CD4-positive, alpha-beta T cell (primary cell): ENCODE measurements at places on chromosomes 1 and 21.
A peak's percentile ranks its signal among the peaks of the same experiment; 100 is the strongest.

DNA sequence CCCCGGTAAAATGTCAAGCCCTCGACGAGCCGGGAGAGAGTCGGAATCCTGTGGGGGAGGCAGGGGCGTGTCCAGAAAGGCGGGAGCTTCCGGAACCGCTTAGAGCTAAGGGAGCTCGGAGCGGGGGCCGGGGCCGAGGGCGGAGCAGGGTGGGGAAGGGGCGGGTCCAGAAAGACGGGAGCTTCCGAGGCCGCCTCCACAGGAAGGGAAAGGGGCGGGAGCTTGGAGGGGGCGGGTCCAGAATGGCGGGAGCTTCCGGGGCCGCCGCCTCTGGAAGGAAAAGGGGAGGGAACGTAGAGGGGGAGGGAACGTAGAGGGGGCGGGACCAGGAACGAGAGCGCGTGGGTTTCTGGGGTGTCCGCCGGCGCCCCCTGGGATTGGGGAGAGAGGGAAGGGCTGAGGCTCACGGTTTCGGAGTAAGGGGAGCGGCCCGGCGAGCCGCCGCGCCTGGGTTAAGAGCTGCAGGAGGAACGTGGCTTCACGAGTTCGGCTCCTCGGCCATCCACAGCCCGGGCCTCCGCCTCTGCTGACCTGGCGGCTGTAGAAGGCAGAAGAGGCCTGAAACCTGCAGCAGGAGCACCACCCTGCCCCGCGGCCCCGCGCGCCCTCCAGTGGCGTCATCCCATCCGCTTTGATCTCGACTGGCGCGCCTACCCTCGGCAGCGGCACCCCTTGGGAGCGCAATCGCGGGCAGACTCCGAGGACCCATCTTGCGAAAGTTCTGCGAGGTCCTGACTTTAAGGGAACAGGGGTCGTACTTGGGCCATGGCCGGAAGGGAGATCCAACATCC lies 23.0 kb upstream of the HPDL start:
- DNase-seq = peak; percentile 98

DNA sequence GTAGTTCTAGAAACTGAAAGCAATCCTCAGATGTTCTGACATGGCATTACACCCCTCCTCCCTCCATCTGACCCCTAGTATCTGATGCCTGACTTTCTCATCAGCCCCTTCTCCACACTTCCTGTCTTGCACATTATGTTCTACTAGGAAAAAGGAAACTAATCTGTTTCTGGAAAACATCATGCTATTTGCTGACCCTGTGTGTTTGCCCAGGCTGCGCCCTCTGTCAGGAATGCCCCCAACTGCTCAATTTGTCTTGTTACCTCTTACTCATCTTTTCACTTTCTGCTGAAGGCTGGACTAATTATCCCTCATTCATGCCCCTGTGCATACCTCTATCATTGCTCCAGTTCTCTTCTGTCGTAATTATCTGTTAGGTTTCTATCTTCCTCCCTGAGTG lies 37.5 kb upstream of the DAB1 start:
- no peak for DNase-seq

- no peak for DNase-seq
These were observed 20.4 kb downstream of the GREM2 start for GRCh38 chr1:240591564-240591963.

DNA sequence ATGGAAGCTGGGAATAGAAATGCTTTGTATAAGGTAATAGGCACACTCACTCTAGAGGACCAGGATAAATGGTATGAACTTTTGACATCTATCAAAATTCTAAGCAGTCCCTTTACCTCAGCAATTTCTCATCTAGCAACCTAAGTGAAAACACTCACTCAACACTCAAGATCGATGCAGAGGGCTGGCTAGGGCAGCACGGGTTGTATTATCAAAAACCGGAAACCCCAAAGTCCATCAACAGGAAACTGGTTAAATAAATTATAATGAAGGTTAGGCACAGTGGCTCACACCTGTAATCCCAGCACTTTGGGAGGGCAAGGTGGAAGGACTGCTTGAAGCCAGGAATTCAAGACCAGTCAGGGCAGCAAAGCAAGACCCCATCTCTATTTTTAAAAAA lies 9.4 kb downstream of the USP48 start:
- no peak for DNase-seq

DNA sequence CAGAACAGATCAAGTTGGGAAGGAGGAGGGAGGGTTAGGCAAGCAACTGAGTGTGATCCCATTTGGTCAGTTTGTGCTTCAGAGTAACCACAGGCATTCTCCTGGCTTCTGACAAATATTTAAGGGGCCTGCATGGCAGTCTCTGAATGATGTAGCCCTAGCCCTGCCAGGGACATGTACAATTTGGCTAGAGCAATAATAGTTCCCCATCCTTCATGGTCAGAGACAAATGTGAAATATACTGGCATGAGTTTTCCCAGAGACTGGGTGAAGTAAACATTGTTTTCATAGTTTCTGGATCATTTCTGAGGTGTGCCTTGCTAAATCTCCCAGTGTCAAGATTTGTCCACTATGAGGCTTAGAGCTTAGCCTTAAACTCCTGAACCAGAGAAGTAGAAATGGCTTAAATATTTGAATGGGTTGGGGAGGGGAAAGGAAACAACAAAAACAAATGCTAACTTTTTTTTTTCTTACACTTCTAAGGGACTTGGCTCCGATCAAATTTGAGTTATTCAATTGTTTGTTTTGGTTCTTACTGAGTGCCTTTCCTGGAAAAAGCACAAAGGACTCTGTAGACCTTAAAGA lies 42.0 kb upstream of the UBE2U start:
- DNase-seq = no peak

GRCh38 chr1:234611225-234611846 lies 1.4 kb upstream of the IRF2BP2 start:
- peak; percentile 91 for DNase-seq

GRCh38 chr1:241323514-241324195 lies 33.4 kb downstream of the RGS7 start:
- DNase-seq = no peak

DNA sequence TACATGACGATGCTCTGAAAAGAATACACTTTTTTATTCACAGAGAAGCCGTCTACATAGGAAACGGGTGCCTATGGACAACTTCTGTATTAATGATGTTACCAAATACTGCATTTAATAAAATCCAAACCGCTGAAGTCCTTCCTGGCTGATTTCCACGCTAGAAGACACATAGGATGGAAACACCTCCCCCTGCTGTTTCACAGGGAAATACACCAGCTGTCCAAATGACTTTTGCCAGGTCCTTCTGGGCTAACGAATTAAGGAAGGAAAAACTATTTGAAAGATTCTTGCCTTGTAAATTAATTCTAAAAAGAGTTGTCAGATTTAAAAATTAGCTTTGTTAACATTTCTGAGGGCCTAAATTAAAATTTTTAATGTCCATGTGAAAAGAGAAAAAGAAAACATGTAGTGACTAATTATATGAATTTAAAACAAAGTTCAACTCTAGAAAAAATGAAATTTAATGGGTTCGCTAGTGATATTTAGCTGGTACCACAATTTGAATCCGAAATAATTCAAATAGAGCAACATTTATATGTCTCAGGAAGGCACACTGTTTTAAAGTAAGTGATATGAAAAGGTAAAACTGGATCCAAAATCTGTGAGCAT lies 146.0 kb downstream of the RERE start:
- DNase-seq = no peak

GRCh38 chr1:201715351-201715750 lies 113.6 kb upstream of the IPO9 start:
- DNase-seq = no peak

GRCh38 chr1:159804924-159805323 lies 2.8 kb downstream of the FCRL6 start:
- no peak for DNase-seq

DNA sequence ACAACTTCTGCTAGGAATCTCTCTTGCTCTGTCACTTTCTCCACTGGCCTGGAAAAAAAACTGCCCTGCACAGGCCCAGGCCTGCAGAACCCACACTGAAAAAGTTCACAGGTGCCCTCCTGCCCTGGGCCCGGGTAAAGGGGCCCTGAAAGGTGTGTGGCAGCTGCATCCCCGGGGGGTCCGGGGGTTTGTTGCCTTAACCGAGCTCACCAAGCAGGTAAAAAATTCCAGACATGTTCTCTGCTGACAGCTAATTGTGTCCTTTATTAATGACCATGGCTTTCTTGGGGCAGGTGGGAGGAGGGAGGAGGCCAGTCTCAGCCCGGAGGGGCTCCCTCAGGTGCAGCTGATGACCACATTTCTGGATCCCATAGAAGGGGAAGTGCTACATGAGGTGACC lies 122.9 kb downstream of the LACTBL1 start:
- DNase-seq = no peak

- DNase-seq = no peak
These were observed 470 bp upstream of the MTMR11 start for GRCh38 chr1:149936992-149937705.

DNA sequence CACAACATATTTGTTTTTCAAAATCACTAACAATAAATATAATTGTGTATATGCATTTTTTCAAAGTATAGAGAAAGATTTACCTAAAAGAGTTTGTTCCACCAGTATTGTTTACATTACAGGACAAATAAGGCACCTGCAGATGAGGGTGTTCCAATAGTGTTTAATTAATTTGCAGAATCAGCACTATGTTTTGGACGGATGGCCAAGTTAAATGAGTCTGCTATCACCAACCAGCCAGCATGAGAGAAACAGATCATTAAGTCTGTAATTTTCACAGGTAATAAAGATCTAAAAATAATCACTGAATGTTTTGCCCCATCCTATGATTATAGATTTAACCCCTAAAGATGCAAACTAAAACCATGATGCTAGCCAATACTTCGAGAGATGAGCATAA lies 2247.0 kb downstream of the NCAM2 start:
- DNase-seq = no peak

- no peak for DNase-seq
These were observed 47.5 kb downstream of the EDN2 start for GRCh38 chr1:41437011-41437355.

DNA sequence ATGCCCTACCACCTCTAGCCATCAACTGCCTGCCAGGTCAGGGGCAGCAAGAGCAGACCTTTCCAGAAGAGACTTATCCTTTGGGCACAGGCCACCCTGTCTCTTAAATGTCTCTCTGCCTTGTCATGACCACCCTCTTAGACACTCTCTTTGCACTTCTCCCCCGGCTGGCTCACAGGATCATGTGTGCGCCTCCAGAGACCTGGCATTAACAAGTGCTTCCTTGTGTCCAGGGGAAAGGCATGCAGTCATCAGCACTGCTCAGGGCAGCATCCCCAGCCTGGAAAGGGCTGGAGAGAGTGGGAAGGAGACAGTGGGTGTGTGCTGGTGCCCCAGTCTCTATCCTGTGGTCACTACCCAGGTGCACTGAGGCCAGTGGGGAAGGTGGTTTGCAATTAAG lies 85.2 kb upstream of the TLR5 start:
- no peak for DNase-seq

DNA sequence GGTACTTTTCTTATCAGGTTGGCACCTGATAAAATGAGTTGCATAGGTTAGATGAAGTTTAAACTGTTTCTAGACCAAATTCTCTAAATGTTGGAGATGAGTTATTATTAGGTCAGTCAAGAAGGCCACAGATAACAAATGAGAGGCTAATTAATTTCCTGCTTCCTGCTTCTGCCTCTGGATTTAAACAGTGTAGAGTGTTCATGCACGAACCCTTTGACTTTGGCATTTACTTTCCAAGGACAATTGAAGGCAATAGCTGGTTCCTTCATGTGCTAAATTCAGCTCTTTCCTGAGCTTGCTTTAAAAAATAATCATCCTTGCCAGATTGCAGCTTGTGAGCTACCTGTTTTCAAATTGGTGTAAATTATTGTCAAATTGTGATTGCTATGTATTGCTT lies 80.6 kb downstream of the RASAL2 start:
- no peak for DNase-seq

DNA sequence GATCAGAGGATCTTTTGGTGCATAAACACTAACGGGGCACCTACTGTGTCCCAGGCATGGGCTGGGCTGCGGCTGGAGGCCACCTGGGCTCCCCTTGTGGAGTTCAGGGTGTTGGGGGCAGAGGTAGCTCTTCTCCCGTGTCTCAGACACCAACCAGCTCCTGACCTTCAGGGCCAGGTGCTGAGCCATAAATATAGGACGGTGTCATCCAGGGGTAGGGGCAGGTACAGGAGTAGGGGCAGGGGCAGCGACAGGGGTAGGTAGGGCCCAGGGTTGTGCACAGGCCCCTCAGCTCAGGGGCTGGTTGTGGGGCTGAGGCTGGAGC lies 18.0 kb upstream of the LRRC3 start:
- DNase-seq = no peak

GRCh38 chr1:23444596-23445390 lies 20.2 kb upstream of the TCEA3 start:
- no peak for DNase-seq

- no peak for DNase-seq
These were observed 18.5 kb upstream of the ATP13A2 start for GRCh38 chr1:17030206-17030605.

DNA sequence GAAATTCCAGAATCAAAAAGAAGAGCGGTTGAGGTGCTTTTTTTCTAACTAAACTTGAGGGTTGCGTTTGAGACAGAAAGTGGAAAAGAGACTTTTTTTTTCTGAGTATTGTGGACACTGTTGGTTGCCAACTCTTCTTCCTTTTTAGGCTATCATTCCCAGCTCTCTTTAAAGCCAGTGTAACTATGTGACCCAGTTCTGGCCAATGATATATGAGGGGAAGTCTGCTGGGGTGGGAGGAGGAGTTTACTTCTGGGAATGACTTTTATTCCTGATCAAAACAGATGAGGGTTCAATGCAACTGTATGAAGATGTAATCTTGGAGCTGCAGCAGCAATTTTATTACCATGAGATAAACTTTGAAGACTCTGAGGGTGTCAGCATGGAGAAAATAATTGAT lies 17.3 kb upstream of the NMNAT2 start:
- no peak for DNase-seq

GRCh38 chr1:220770245-220770913 lies 16.3 kb upstream of the MTARC1 start:
- DNase-seq = no peak

- no peak for DNase-seq
These were observed 122.3 kb downstream of the PLXNA2 start for GRCh38 chr1:208121813-208122364.

- DNase-seq = no peak
These were observed 107.0 kb upstream of the TLR5 start for GRCh38 chr1:223249854-223250631.
